Pancreas (tissue), 10 donors: ENCODE measurements at places on chromosomes 3 and 15. TPM values are rescaled to one million over a fixed set of nuclear protein-coding genes. Genes with fewer than 3 reads are reported as not detected.
A peak's percentile ranks its signal among the peaks of the same experiment; 100 is the strongest.

Gene CFAP44
- total RNA-seq, result 6.9 TPM

Gene PRR20G
- not detected for total RNA-seq

Gene MAP1A
- 4.1 TPM for total RNA-seq

Gene OSTN
- not detected for total RNA-seq

Gene PRSS50
- total RNA-seq, result 1.0 TPM

Gene PLIN1
- 0.90 TPM for total RNA-seq

Gene HPS3
- 7.5 TPM for total RNA-seq

Gene TOP2B
- total RNA-seq, result 45.1 TPM

Gene SV2B
- total RNA-seq, result 4.4 TPM

GRCh38 chr15:76432604-76433003, 96.0 kb downstream of the ISL2 start:
- DNase-seq, result no peak

DNA sequence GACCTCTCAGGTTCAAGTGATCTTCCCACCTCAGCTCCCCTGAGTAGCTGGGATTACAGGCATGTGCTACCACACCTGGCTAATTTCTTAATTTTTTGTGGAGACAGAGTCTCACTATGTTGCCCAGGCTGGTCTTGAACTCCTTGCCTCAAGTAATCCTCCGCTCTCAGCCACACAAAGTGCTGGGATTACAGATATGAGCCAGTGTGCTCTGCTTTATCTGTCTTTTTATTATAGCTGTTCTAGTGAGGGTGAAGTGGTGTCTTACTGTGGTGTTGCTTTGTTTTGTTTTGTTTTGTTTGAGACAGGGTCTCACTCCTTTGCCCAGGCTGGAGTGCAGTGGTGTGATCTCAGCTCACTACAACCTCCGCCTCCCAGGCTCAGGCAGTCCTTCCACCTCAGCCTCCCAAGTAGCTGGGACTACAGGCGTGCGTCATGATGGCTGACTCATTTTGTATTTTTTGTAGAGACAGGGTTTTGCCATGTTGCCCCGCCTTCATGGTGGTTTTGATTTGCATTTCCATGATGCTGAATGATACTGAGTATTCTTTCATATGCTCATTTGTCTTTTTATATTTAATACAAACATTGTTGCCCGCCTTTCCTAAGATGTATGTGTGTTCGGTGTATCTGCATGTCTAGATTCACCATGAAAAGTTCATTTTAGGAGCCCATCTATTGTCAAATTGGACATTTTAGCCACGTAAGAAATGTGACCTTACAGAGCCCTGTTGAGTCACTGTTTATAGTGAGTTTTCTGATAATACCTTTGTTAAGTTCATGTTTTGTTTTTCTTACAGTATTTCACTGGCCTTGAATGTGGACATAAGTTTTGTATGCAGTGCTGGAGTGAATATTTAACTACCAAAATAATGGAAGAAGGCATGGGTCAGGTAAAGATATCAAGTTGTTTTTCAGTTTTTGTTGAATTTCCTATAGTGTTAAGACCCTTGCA, 80.6 kb downstream of the ARIH1 start:
- no peak for DNase-seq

DNA sequence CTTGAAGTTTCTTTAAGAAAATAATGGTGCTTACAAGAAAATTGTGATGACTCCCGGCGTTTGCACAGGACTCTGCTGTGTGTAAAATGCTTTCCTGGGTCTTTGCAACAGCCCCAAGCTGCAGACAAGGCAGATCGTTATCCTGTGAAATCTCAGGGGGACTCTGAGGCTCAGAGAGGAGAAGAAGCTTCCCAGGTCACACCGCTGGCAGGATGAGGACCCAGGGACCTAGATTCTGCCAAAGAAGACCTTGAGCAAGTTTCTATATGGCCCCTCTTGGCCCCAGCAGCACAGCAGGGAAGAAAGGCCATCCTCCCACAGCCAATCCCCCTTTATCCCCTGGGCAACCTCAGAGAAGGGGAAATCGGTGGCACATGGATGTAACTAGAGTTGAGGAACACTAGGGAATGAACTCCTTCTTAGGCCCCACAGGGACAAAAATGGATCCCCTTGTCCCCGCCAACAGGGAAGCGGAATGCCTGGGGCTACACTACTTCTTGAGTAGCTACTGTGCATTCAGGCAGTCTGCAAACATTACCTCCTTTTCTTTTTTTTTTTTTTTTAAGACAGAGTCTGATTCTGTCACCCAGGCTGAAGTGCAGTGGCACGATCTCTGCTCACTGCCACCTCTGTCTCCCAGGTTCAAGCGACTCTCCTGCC, 72.8 kb downstream of the CPN2 start:
- DNase-seq, result peak; percentile 18

DNA sequence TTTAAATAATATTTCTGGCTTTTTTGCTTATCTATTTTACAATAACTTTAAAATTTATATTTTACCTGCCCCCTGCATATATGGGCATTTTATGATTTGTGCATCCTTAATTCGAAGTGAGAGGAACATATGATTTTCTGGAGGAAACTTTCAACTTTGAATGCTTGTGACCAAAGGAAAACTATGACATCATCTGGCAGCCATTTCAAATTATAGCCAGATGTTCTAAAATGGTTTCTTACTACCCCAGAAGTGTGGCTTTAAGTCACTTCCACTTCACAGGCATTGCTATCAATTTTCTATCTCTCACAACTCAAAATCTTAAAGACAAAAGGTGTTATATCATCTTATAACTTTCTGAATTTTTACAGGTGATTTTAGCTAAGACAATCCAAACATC, 508.8 kb downstream of the RBMS3 start:
- no peak for DNase-seq

DNA sequence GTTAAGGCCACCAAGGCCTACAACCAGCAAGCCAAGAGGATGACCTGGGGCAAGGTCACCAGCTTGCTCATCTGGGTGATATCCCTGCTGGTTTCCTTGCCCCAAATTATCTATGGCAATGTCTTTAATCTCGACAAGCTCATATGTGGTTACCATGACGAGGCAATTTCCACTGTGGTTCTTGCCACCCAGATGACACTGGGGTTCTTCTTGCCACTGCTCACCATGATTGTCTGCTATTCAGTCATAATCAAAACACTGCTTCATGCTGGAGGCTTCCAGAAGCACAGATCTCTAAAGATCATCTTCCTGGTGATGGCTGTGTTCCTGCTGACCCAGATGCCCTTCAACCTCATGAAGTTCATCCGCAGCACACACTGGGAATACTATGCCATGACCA, 3.6 kb downstream of the CXCR6 start:
- DNase-seq, result no peak

GRCh38 chr15:41161336-41161735, 45.3 kb upstream of the INO80 start:
- DNase-seq, result no peak

- DNase-seq, result no peak
Measured at GRCh38 chr3:150022381-150023238, 51.9 kb upstream of the PFN2 start.

- no peak for DNase-seq
Measured at GRCh38 chr3:15207836-15208504, 1.9 kb downstream of the CAPN7 start.

- no peak for DNase-seq
Measured at GRCh38 chr3:138949002-138949418, 2.0 kb downstream of the FOXL2NB start.

- no peak for DNase-seq
Measured at GRCh38 chr3:183279371-183279770, 26.3 kb downstream of the B3GNT5 start.

GRCh38 chr3:108159865-108160264, 62.4 kb downstream of the IFT57 start:
- DNase-seq, result no peak

DNA sequence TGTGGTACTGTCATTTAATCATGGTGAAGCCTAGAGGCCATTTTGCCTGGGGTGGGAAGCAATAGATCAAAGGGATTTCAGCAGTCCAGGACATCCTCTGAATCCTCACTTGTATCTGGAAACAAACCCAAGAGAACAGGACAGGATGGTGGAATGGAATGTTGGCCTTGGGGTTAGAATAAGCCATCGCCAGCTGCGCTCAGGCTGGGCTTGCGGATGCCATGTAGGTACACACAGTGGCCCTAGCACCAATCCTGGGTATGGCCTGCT, 76.5 kb upstream of the ALDH1A3 start:
- no peak for DNase-seq

DNA sequence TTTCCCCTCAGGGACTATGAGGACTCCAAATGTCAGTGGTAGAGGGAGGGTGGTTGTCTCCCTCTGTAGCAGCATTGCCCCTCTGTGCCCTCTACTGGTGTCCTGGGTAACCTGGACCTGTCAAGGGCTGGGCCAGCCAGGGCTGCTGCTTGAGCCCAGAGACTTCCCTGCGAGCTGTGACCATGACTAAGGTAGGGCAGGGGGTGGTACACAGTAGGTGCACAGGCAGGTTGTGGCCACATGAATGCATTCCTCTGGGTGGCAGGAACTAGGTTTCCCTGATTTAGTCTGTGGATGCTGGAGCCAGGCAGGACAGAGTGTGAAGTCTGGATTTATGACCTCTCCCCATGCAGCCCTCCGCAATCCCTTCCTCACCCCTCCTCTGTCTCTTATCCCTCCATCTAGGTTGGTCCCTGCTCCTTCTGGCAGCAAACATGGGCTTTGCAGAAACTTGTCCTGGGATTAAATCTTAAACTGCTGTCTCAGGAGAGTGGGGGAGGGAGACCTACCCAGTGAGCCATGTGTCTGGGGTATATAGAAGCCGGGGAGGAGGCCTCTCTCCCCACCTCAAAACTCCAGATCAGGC, 8.7 kb upstream of the SEMA3F start:
- no peak for DNase-seq

DNA sequence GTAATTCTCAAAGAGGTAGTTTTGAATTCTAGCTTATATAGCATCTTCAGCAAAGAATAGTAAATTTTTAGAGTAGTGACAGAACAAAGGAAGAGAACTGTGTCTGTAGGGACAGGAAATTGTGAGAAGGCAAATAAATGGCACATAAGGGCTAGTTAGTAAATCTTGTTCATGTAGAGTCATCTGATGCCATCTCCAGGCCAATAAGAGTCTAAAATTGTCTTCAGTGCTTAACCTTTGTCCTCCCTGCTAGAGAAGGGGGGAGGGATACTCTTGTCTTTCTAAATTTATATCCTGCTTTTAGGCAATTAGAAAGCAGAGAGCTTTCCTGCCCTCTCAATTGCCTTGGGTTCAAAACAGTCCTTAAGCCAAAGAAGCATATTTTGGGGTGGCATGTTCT, 87.0 kb upstream of the DNAJC19 start:
- no peak for DNase-seq

- DNase-seq, result peak; percentile 21
Measured at GRCh38 chr15:55282284-55282833, 7.3 kb downstream of the RAB27A start.

GRCh38 chr3:192887701-192888100, 30.0 kb downstream of the MB21D2 start:
- no peak for DNase-seq

GRCh38 chr3:100966807-100967206, 26.4 kb downstream of the ABI3BP start:
- DNase-seq, result no peak

DNA sequence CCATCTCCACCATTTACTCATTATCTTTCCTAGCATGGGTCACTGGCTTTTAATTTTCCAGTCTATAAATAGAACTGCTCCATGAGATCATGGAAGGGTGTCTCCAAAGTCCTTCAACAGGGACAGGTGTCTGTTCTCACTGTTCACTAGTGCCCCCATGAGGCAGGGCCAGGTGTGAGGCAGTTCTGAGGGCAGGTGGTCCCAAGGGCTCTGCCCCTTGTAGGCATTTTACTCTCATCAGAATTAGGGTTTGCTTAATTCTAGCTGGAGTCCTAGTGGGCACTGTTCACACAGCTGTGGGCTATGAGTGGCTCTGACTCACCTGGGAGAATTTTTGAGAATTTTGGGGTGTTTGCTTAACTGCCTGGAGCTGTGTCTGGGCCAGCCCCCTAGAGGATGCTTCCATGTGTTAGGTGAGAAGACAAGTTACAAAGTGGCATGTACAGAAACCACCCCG, 248.0 kb upstream of the LYSMD4 start:
- DNase-seq, result no peak

DNA sequence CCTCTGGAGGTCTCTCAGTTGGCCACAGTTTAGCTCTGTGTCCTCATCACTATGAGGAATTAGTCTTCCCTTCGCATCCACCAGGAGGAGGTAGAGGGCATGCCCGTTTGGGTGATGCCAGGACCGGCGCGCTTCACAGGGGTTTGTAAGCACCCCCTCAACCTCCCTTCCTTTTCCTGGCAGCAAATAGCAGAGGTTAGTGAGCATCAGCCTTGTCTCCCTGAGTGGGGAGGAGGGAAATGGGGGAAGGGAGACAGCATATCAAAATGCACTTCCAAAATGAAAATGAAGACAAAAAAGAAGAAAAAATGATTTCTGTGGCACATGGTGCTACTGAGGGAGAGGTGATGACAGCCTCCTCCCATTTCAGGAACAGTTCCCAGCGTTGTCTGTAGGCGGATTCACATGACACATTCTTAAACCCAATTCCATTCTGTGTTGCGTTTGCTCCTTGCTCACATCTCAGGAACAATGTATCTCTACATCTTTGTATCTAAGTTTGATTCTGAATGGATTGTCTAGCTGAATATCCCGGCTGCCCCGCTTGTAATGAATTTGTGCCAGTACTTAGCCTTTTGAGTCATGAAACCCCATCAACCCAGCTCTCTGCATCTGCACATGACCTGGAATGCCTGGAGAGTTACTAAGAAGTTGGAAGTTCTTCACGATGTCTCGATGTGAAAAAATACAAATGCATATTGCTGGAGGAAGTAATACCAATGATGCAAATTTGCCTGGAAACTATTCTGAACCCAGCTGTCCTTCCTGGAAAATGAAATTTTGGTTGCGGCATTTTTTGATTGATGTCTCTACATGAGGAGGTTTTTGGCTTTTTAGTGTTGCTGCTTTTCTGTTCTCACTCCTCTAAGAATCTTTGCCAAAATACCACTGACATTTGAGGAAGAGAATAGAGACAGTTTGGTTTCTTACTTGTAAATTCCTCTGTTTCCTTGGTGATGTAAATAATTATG, 45.2 kb downstream of the TYRO3 start:
- DNase-seq, result peak; percentile 58
